ENCODE measurements at places on chromosomes 2 and 18. TPM values are rescaled to one million over a fixed set of nuclear protein-coding genes. Genes with fewer than 3 reads are reported as not detected.

Gene ZNF521
- 0.24 TPM for polyA plus RNA-seq

Gene GALNT3
- polyA plus RNA-seq = 2.7 TPM

Gene TOGARAM2
- not detected for polyA plus RNA-seq

Gene LIMS4
- 0.58 TPM for polyA plus RNA-seq

Gene TEX261
- polyA plus RNA-seq = 31.7 TPM

Gene OTX1
- not detected for polyA plus RNA-seq

Gene CD226
- polyA plus RNA-seq = 0.11 TPM

DNA sequence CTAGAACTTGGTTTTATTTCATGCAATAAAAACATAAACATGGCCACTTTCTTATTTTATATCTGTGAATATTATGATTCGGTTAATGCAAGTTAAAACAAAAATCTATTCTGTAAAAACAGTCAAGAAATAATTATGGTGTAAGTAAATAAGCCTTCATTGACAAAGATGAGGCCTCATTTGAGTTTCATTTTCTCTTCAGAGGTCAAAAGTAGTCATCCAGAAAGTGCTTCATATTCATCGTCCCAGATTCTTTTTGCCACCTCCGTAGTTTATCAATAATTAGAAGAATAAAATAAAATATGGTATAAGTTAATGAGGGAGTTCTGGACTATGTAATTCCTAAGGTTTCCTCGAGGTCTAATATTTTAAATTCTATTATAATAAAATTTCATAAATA, 19.4 kb upstream of the HNRNPA3 start:
- no peak for DNase-seq
- H3K4me1 ChIP-seq = no peaks in the 10 kb centered on the region
- no peak overlapping the region for H3K27ac ChIP-seq
- H3K4me3 ChIP-seq = no peak overlapping the region
- H3K27me3 ChIP-seq = no peaks in the 10 kb centered on the region
- no peaks in the 10 kb centered on the region for H3K36me3 ChIP-seq

GRCh38 chr2:688504-689076, 11.4 kb upstream of the TMEM18 start:
- no peak overlapping the region for H3K27ac ChIP-seq
- H3K4me3 ChIP-seq = no peak overlapping the region
- H3K27me3 ChIP-seq = no peaks in the 10 kb centered on the region
- H3K36me3 ChIP-seq = peaks cover 13% of the 10 kb centered on the region
- no peak for DNase-seq

GRCh38 chr2:119407430-119408220, 24.0 kb upstream of the TMEM37 start:
- H3K27ac ChIP-seq = no peak overlapping the region
- H3K27me3 ChIP-seq = peaks cover 5% of the 10 kb centered on the region
- no peaks in the 10 kb centered on the region for H3K4me1 ChIP-seq

DNA sequence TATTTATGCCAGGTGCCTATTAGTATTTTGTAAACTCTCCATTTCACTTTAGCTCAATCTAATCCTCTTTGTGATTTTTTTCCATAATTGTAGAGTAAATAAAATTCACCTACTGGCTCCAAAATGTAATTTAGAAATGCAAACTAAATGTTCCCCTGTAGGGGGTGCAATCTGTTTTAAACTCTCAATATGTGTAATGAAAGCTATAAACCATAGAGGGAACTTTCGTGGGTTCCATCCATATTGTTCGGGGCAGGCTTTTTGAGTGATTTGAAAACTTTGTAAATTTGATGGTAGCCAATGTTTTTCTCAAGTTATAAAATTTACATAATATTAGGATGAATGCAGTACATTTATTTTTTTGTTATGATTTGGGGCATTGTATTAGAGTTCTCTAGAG, 49.4 kb downstream of the TSPYL6 start:
- DNase-seq = no peak
- peaks cover 12% of the 10 kb centered on the region for H3K36me3 ChIP-seq
- peak overlapping the region; percentile 73 for H3K27ac ChIP-seq
- no peaks in the 10 kb centered on the region for H3K27me3 ChIP-seq
- no peak overlapping the region for H3K4me3 ChIP-seq

GRCh38 chr2:230170532-230170931, 49.3 kb downstream of the SP110 start:
- no peaks in the 10 kb centered on the region for H3K27me3 ChIP-seq
- H3K27ac ChIP-seq = peak overlapping the region; percentile 52
- DNase-seq = no peak
- H3K4me3 ChIP-seq = no peak overlapping the region
- no peaks in the 10 kb centered on the region for H3K4me1 ChIP-seq

DNA sequence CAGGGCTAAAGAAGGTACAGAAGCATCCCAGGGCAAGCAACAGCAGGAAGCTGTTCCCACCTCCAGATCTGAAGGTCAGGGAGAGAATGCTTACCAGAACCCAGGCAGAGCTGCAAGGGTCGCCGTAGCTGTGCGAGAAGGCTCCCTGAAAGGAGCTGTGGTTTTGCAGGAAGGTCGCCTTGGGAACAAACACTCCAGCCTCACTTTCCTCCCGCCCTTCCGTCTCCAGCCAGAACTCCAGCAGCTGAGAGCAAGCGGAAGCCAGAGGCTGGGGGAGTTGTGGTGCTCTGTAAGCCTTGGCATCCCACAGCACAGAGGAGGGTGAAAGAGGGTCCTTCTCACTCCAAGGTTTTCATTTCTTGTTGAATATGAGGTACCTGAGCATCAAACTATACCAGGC, 18.3 kb upstream of the ICOS start:
- H3K36me3 ChIP-seq = no peaks in the 10 kb centered on the region
- H3K4me1 ChIP-seq = no peaks in the 10 kb centered on the region
- H3K4me3 ChIP-seq = no peak overlapping the region

DNA sequence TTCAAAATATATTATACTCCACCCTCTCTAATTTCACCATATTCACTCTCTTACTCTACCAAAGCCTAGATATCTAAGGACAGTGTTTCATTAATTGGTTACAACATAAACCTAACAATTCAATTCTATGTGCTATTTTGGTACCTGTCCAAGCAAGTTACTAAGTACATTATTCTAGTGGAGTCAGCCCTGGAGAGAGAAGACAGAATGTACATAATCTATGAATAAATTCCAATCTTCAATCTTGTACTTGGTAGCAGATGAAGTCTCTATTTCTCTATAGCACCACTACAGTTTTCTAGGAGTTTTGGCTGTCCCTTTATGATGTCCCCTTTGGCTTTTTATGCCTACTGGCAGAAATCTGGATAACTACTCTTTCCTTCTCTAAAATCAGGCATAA, 27.6 kb downstream of the NMUR1 start:
- no peak overlapping the region for H3K27ac ChIP-seq
- no peak for DNase-seq
- no peak overlapping the region for H3K4me3 ChIP-seq
- H3K36me3 ChIP-seq = no peaks in the 10 kb centered on the region
- no peaks in the 10 kb centered on the region for H3K4me1 ChIP-seq

DNA sequence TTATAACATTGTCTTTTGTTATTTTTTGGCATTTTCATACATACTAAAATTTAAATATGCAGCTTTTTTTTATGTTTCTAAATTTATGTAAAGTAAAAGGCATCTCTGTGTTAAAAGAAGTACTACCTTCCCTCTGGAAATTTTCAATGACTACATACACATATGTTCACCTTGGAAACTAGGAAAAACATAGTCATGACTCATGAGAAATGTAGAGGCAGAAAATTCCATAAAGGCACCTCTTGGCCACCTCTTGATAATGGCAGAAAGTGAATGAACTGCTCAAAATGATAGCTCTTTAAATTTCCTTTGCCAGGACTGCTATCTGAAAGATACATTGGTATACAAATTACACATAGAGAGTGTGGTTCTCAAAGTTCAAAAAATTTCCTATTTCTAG, 889.1 kb upstream of the ZEB2 start:
- no peaks in the 10 kb centered on the region for H3K36me3 ChIP-seq
- no peak overlapping the region for H3K27ac ChIP-seq
- H3K4me3 ChIP-seq = no peak overlapping the region
- DNase-seq = no peak
- H3K4me1 ChIP-seq = peaks cover 34% of the 10 kb centered on the region

GRCh38 chr18:13243363-13243762, 24.8 kb downstream of the LDLRAD4 start:
- no peaks in the 10 kb centered on the region for H3K36me3 ChIP-seq
- peaks cover 3% of the 10 kb centered on the region for H3K4me1 ChIP-seq
- H3K4me3 ChIP-seq = no peak overlapping the region
- no peaks in the 10 kb centered on the region for H3K27me3 ChIP-seq

DNA sequence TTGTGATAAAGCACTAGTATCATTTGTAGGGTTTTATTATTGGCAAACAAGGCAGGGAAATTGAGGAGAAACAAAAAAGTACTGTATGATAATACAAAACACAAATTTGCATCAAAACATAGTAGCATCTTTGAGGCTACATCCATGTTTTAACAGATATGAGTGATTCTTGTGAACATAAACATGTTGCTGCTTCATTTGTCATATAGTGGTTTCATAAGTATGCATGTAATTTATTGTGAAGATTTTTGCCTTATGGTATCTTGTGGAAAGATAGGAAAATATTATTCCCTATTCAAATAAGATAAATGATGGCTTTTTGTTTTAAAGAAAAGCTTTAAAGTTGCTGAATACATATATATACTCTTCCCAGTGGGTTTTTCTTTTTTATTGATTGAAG, 60.3 kb downstream of the VRK2 start:
- H3K27ac ChIP-seq = no peak overlapping the region
- no peaks in the 10 kb centered on the region for H3K27me3 ChIP-seq
- peaks cover 17% of the 10 kb centered on the region for H3K4me1 ChIP-seq
- no peak for DNase-seq
- H3K36me3 ChIP-seq = peaks cover 36% of the 10 kb centered on the region
- H3K4me3 ChIP-seq = no peak overlapping the region

GRCh38 chr2:217858519-217859491, 144.0 kb downstream of the TNS1 start:
- peaks cover 24% of the 10 kb centered on the region for H3K4me1 ChIP-seq
- H3K4me3 ChIP-seq = no peak overlapping the region
- no peaks in the 10 kb centered on the region for H3K36me3 ChIP-seq
- no peaks in the 10 kb centered on the region for H3K27me3 ChIP-seq
- no peak overlapping the region for H3K27ac ChIP-seq
- DNase-seq = no peak

DNA sequence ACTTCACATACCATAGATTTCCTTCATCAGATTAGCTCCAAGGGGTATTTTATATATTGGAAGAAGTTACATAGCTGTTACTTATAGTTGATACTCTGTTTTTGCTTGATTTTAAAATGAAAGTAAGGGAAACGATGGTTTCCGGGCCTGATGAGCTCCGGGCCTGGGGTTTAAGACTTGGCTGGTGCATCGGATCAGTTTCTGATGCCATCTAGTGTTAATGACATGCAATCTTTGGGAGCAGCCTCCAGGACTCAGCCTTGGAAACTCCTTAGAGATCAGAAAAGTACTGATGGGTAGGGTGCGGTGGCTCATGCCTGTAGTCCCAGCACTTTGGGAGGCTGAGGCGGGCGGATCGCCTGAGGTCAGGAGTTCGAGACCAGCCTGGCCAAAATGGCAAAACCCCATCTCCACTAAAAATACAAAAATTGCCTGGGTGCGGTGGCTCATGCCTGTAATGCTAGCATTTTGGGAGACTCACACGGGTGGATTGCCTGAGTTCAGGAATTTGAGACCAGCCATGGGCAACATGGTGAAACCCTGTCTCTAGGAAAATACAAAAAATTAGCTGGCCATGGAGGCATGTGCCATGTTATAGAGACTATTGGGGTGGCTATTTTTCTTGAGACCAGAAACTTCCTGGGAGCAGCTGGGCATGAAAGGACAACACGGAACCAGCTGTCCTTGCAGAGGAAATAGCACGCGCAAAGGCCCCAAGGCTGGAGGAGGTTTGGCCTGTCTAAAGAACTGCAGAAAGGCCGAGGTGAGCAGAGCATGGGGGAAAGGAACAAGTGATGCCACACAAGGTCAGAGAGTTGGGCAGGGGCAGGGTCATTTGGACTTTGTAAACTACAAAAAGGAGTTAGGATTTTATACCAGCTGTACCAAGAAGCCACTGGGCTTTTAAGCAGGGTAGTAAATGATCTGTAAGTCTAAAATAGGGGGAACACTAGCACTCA, 46.9 kb upstream of the CNOT11 start:
- H3K4me3 ChIP-seq = peak overlapping the region; percentile 40
- H3K36me3 ChIP-seq = no peaks in the 10 kb centered on the region
- peaks cover 13% of the 10 kb centered on the region for H3K4me1 ChIP-seq
- H3K27ac ChIP-seq = no peak overlapping the region
- peak; percentile 35 for DNase-seq
- peaks cover 8% of the 10 kb centered on the region for H3K27me3 ChIP-seq

GRCh38 chr2:236173729-236174607, 5.8 kb upstream of the GBX2 start:
- no peaks in the 10 kb centered on the region for H3K36me3 ChIP-seq
- no peak overlapping the region for H3K27ac ChIP-seq
- H3K27me3 ChIP-seq = peaks cover 55% of the 10 kb centered on the region
- no peak for DNase-seq
- no peak overlapping the region for H3K4me3 ChIP-seq
- no peaks in the 10 kb centered on the region for H3K4me1 ChIP-seq

GRCh38 chr2:74332550-74333174, 10.6 kb downstream of the SLC4A5 start:
- no peak for DNase-seq
- no peaks in the 10 kb centered on the region for H3K4me1 ChIP-seq
- no peaks in the 10 kb centered on the region for H3K36me3 ChIP-seq
- no peak overlapping the region for H3K4me3 ChIP-seq
- H3K27me3 ChIP-seq = no peaks in the 10 kb centered on the region

GRCh38 chr2:208254118-208254870, 577 bp downstream of the IDH1 start:
- H3K4me1 ChIP-seq = peaks cover 54% of the 10 kb centered on the region
- peak overlapping the region; percentile 100 for H3K4me3 ChIP-seq
- DNase-seq = peak; percentile 87
- no peaks in the 10 kb centered on the region for H3K27me3 ChIP-seq
- peaks cover 8% of the 10 kb centered on the region for H3K36me3 ChIP-seq

DNA sequence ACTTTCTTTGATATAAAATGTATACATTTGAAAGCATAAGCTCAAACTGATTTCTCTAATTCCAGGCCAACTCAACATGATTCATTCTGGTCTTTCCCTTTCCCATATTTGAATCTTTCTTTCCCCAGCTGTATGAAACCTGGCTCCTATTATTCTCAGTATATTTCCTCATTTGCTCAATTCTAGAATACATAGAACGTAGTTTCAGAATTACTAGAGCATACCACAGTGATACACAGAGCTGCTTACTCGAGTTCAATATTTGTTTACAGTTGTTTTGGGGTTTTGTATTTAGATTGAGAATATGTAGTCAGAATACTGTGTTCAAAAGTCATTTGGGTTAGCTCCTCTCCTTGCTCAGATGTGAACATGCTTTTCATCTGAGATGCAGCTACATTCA, 43.0 kb downstream of the TNFRSF11A start:
- H3K4me3 ChIP-seq = no peak overlapping the region
- no peak overlapping the region for H3K27ac ChIP-seq
- no peaks in the 10 kb centered on the region for H3K4me1 ChIP-seq
- H3K27me3 ChIP-seq = no peaks in the 10 kb centered on the region

- H3K27ac ChIP-seq = peak overlapping the region; percentile 99
- H3K27me3 ChIP-seq = no peaks in the 10 kb centered on the region
- peaks cover 32% of the 10 kb centered on the region for H3K4me1 ChIP-seq
- H3K36me3 ChIP-seq = peaks cover 3% of the 10 kb centered on the region
- peak overlapping the region; percentile 96 for H3K4me3 ChIP-seq
Measured at GRCh38 chr18:35267161-35267651, 22.8 kb downstream of the ZSCAN30 start.

Measured in naive B cell (primary cell).